ENCODE measurements at places on chromosomes 2 and 18.
A peak's percentile ranks its signal among the peaks of the same experiment; 100 is the strongest.

DNA sequence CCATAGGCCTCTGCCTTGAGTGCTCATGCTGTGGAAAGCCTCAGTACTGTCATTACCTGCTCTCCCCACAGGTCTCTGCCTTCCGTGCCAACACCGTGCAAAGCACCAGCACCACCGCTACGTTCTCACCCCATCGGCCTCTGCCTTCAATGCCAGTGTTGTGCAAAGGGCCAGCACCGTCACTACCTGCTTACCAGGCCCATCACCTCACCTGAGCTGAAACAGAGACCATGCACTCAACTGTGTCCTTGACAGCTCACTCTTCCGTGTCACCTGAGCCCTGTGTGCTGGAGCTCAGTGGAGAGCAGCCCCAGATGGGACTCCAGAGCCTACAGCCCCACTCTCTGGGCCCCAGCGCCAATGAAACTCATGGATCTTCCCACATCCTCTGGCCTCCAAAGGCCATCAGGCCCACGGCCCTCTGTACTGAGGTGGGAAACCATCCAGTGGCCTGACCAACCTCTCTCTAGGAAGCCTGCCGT lies 62.7 kb downstream of the ZNF516 start:
- no peak for DNase-seq

- no peak for DNase-seq
Observed at GRCh38 chr18:77119851-77120491, 12.6 kb downstream of the MBP start.

- DNase-seq: no peak
Observed at GRCh38 chr2:237500681-237501424, 13.8 kb downstream of the MLPH start.

- DNase-seq: no peak
Observed at GRCh38 chr2:54271843-54272627, 16.0 kb upstream of the TSPYL6 start.

GRCh38 chr2:86283411-86284030 lies 53.9 kb downstream of the REEP1 start:
- no peak for DNase-seq

DNA sequence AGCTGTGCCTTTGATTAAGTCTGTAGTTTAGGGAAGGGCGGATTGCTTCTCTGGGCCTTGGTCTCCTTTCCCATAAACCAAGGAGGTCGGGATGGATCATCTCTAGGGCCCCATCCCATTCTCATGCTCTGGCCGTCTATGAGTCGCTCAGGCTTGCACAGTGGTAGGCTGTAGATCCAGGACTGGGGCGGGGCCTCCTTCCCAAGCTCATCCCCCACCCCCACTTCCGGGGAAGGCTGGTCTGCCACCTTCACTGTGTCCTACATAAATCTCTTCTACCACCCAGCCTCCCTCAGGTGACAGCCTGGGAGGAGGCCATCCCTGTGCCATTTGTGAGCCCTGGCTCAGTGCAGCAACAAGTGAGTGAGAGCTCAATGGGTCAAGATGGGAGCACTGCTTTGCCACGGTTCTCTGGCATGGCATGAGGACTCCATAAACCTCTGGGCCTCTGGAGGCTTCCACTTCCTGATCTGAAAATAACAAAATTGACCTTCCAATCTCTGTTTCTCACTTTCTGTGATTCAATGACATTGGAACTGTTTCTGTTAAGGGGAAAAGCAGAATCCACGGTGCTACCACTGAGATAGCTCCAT lies 68.5 kb downstream of the SUMO1 start:
- DNase-seq: no peak

GRCh38 chr2:140717481-140717880 lies 1413.3 kb downstream of the LRP1B start:
- DNase-seq: no peak

DNA sequence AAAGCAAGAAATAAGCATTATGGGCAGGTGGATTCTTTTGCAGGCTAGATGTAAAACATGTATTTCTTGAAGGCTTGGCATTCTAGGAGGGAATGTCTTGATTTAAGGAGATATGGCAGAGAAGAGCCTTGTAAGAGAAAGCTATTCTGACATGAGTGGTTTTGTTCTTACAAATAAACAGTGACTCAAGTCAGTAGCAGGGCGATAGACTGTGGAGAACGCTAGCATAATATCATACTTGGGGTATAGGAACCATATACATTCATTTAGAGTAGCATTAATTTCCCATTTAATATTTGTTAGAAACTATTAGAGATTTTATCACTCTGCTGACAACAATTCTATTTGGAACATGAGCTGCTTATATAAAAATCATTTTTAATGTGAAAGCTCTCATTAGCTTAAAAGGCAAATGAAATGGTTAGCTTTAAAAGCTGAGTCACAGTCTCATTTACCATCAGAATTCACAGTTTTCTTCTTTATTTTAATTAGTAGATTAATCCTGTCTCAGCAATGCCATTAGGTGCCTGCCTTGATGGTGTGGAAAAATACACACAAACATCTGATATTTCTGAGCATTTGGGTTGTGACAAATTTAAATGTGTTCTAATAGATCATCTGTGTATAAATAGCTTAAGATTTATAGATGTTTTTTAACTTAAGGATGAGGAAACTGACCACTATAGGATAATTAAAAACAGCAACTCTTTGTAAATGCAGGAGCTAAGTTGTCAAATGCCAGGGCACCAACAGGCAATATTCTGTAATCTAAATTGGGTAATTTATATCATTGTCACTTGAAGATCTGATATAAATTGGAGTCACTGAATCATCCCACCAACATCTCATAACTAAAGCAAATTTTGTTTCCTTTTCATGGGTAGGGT lies 276.7 kb downstream of the PLCL1 start:
- no peak for DNase-seq

DNA sequence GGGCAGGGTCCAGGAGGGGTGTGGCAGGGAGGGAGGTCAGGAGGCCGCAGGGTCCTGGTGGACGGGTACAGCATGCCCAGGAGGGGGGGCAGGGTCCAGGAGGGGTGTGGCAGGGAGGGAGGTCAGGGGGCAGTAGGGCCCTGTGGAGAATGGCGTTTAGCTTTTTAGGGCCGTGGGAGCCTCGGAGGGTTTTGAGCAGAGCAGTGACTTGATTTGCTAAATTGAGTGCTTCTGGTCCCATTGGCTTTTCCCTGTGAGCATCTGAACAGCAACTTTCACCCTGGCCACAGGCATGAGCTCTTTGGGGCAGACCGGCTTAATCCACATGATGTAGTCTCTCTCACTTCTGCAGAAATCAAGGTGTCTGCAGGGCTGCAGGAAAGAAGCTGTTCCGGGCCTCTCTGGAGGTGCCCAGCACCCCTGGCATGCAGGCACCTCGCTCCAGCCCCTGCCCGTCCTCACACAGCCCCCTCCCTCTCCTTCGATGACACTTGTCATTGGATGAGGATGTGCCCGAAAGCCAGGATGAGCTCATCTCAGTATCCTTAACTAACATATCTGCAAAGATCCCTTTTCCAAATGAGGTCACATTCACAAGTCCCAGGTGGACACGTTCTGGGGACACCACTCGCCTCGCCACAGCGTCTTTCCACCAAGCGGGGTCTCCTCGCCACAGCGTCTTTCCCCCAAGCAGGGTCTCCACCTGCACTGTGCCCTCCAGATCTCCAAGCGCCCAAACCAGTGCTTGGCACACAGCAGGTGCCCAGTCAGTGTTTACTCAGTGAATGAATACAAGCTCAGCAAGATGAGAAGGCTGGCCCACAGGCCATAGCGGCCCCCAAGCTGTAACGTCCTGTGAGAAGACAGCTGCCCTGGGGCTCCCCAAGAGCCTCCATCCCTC lies 94.0 kb downstream of the NDUFA10 start:
- DNase-seq: no peak

GRCh38 chr2:43294973-43295603 lies 68.7 kb upstream of the ZFP36L2 start:
- DNase-seq: no peak

DNA sequence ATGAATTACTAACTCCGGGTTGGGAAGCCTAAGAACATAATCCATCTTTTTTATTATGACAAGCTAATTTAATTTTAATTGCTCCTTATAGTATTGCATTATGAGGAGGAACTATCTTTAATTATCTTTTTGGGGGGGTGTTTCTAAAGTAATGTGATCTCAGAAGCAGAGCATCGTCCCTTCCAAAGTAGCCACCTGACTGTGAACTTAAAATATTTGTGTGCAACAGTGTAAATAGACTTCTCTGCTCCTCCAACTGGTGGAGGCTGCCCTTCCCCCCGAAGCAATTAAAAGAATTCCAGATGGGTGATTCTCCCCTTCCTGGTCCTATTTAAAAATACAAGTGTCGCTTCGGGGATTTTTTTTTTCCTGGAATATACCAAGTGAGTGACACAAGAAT lies 55.7 kb downstream of the TCF7L1 start:
- no peak for DNase-seq

DNA sequence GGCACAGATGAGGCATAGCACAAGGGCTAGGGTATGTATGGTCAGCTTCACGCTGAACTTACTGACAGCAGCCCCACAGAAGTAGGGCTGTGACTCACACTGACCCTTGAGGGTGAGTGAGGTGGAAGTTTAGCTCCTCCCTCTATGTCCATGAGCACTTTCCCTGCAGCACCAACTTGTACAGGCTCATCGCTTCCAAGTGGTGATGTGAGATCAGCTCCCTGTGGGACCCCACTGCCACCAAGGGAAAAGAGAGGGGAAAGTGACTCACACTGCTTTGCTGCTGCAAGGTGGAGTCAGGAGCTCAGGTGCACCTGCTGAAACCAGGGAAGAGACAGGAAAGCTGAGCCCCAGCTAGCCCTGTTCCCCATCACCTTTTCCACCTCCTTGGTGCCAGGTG lies 91.5 kb downstream of the TEX51 start:
- no peak for DNase-seq

- DNase-seq: no peak
Observed at GRCh38 chr18:44582456-44582855, 98.2 kb upstream of the SETBP1 start.

DNA sequence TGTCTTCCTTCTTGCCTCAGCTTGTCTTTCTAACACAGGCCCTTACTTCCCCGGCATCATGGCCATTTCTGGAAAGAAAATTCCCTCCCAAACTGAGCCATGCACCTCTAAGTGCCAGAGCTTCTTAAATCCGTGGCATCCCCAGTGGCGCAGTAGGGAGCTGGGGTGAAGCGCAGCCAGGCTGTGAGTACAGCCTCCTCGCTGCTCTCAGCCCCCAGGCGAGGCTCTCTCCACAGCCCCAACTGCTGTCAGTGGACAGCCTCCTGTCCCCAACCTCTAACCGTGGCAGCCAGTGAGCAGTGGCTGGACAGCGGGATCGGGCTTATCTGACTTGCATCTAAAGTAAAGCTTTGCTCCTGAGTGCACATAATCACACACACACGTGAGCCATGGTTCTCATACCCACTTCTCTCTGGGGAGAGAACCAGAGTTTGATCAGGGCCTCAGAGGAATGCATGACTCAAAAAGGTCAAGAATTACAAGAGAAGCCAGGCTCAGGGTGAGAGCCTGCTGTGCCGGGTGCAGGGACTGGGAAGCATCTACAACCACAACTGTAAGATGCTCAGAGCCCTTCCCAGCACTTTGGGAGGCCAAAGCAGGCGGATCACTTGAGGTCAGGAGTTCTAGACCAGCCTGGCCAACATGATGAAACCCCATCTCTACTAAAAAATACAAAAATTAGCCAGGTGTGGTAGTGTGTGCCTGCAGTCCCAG lies 50.7 kb downstream of the SFXN5 start:
- no peak for DNase-seq

GRCh38 chr18:70288171-70288850 lies 534 bp upstream of the SOCS6 start:
- DNase-seq: no peak

DNA sequence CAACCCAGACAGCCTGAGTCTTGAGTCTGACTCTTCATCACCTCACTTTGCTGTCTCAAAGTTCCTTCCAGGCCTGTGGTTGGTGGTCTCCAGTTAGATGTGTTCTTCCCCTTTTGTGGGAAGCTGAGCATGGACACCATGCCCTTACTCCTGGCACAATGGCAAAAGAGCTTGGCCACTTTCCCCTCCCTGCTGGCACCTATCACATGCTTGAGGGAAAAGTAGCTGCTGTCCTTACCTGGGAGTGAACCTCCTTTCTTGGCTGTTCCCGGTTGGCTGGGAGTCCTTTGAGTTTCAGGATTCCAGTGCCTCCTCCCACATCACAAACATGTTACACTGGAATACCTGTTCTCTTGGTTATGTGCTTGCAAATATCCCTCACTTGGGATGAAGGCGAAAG lies 97.8 kb downstream of the GATA6 start:
- no peak for DNase-seq

- no peak for DNase-seq
Observed at GRCh38 chr2:6823111-6823510, 42.6 kb downstream of the CMPK2 start.

- DNase-seq: no peak
Observed at GRCh38 chr2:28161466-28161865, 231.2 kb upstream of the FOSL2 start.

GRCh38 chr2:230920167-230920566 lies 4.9 kb downstream of the GPR55 start:
- DNase-seq: no peak

- no peak for DNase-seq
Observed at GRCh38 chr18:59049721-59050660, 89.7 kb upstream of the SEC11C start.

- DNase-seq: peak; percentile 49
Observed at GRCh38 chr18:77059294-77059916, 73.2 kb downstream of the MBP start.

DNA sequence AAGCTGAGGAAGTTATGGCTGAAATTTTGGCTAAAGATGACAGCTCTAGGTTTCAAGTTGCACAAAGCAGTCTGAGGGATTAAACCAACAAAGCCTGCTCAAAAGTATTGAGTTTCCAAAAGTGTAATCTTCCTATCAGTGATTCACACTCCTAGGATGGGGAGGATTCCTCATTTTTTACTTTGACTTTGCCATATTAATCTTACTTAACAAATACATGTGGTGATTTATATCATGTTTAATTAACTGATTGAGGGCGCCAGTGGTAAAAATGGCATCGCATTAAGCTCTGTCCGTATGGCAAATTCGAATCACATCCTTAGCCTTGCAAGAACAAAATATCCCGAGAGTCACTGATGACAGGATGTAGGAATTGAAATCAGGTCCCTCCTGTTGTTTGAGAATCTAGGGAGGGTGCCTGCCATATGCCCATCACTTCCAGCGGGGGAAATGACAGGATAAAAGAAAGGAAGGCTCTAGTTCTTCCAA lies 78.1 kb upstream of the ETAA1 start:
- DNase-seq: no peak

DNA sequence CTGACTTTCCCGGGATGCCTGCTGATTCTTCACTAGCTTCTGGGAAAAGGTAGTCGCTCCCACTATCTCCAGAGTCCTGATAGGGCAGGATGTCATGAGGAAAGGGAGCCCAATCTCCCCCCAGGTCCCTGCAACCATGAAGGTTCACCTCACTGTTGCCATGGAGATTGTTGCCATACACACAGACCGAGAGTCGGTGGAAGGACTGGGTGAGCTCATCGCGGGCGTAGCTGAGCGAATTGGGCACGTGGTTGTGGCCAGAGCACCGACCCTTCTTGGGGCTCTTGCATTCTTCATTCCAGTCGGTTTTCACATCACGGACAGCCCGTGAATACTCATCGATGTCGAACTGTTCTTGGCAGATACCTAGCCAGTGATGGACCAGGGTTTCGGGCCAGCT lies 97.4 kb downstream of the MEP1B start:
- DNase-seq: no peak

- no peak for DNase-seq
Observed at GRCh38 chr2:143705108-143705707, 576.0 kb downstream of the ARHGAP15 start.

- no peak for DNase-seq
Observed at GRCh38 chr2:197184959-197185586, 125.5 kb downstream of the ANKRD44 start.

- no peak for DNase-seq
Observed at GRCh38 chr2:241798631-241799521, 10.1 kb upstream of the NEU4 start.

- DNase-seq: no peak
Observed at GRCh38 chr2:152255918-152256317, 79.1 kb upstream of the FMNL2 start.
